ENCODE measurements at places on chromosomes 3 and 15. TPM values are rescaled to one million over a fixed set of nuclear protein-coding genes. Genes with fewer than 3 reads are reported as not detected.

DNA sequence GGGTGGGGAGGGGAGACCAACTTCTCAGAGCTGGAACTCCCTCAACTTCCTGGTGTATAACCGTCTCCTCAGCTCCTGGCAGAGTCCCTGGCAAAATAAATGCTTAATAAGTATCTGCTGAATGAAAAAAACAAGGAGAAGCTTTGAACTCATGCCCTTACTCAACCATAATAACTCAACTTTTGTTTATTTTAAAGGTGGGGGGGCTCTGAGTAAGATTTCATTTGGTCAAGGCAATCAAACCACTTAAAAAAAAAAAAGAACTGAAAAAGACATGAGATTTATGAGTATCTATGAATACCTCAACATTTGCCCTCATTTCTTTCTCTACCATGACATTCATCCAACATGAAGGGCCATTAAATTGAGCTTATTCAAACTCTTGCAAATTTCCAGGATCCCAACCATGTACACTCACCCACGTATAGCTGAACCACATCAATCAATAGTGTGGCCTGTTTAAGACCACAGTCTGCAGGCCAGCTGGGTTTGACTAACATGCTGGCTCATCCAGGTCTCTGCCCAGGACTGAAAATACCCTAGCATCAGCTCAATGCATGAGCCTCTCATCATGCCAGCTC is 157.9 kb downstream of the FOXP1 start:
- DNase-seq, result no peak

GRCh38 chr3:81013360-81013759 is 748.1 kb downstream of the GBE1 start:
- no peak for DNase-seq

GRCh38 chr3:190577225-190577624 is 63.3 kb downstream of the IL1RAP start:
- no peak for DNase-seq

DNA sequence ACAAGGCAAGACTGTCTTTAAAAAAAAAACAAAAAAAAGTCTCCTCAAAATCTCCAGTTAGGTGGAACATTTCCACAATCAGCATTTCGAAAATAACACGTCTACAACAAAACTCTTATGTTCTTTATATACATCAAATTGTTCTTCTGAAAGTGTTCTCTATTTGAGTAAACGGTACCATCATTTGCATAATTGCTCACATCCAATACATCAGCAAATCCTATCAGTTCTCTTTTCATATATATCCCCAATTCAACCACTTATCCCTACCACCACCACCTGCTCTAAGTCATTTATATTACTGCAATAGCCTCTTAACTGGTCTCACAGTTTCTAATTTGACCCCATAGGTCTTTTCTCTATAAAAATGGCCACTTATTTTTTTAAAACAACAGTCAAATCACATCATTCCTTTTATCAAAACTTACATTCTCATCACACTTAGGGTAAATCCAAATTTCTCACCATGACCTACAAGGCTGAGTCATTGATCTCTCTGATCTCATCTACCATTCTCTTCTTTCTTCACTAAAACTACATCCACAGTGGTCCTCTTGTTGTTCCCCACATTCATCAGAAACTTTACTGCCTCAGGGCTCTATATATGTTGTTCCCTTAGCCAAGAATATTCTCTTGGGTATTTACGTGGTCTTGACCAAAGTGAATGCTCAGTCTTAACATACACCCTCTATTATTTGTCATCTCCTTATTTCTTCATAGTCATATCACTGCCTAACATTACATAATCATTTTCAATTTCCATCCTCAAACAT is 237.0 kb downstream of the SCAPER start:
- DNase-seq, result no peak

DNA sequence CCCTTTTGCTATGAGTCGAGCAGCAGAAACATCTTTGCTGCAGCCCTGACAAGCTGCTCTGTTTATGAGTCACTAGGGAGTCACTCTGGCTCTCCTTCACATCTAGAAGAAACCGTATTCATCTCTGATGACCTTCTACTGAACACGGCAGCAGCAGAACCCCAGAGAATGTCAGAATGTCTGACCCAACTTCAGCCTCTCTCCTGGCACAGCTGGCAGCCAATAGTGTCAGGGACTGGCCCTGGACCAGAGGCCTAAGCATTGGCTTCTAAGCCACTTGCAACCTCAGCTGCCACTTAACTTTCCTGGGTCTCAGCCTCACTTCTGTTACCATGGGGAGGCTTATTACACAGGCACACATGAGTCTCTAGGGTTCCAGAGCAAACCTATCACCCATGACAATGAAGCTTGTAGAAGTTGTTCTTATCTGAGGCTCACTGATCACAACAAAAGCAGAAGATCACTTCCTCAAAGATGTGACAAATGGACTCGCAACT is 184.1 kb upstream of the TLE3 start:
- peak; percentile 53 for DNase-seq

- no peak for DNase-seq
These were observed 183.9 kb downstream of the PDCD6IP start for GRCh38 chr3:33982269-33982798.

- DNase-seq, result no peak
These were observed 21.6 kb upstream of the PRR23E start for GRCh38 chr3:127171320-127171719.

- no peak for DNase-seq
These were observed 28.1 kb downstream of the OPA1 start for GRCh38 chr3:193621127-193621526.

DNA sequence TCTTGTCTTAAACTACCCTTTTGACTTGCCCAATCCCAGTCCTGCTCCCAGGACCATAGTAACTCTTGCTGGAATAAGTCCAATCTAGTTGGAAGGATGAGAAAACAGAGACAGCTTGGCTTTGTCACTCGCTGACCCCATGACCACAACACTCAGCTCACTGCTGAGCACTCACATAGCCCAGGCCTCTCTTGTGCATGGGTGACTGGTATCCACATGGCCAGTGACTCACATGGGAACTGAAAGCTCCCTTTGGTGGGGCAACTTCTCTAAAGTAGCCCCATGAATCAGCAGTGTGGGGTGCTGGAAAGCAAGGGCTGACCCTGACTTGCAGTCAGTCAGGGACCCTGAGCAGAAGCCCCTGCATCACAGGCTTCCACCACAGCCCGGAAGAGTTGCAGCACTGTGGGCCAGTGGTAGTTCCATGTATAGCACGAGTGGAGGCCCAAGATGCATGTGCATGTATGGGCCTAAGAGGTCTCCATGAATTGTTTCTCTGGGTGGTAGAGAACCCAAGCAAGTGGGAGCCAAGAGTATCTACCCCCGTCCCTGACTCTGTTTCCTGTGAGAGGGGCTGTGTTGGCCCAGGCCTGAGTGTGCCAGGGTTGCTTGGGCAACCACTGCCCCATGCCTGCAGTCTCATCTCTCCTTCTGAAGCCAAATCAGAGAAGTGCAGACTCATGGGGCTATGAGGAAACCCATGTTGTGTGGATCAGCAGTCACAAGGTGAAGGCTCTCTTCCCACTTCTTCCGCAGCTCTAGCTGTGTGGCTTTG is 62.1 kb upstream of the XCR1 start:
- DNase-seq, result no peak

DNA sequence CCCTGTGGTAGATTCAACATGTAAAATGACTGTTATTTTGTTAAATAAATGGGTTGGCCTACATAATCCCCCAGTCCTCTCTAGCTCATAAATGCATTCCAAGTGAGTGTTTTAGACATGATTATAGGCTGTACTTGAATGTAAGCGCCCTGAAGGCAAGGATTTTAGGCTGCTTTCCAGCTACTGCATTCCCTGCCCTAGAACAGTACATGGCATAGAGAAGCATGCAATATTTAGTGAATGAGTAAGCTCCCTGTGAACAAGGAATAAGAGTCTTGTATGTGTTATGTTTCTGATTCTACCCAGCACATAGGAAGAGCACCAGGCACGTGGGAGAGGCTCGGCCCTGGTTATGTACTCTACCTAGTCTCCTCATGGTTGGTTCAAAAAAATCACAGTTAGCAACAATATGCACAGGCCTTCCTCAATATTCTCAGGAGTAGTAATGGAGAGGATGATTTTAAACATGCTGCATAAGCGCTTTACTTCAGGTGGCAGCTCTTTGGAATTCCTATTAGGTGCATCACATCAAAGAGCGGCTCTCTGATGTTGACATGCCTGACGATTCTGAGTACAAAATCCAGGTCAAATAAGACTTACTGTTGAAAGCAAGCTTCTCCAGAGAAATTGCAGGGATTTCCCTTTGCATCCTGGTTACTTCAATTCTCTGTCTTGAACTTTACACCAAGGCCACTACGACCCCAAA is 456.6 kb downstream of the MAGI1 start:
- DNase-seq, result no peak

GRCh38 chr3:47152578-47152977 is 11.3 kb downstream of the SETD2 start:
- no peak for DNase-seq

DNA sequence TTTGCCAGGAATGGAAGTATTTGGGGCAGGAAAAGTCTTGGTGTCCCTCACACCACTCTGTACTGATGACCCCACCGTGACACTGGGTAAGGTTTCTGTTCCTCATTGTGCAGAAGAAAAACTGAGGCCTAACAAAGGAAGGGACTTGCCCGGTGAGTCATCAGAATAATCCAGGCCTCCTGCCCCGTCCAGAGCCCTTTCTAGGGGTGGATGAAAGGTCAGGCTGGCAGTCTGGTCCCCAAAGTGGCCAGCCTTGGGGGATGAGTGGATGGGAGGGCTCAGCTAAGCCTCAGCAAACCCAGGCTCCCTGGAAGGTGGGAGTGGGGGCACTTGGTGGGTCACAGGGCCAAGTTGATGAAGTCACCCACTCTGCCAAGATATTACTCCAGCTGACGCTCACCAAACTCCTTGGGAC is 2.3 kb upstream of the DNAH1 start:
- DNase-seq, result peak; percentile 55

Gene CERS3
- total RNA-seq, result 0.49 TPM

Gene PPP2R3A
- total RNA-seq, result 0.11 TPM
